ENCODE measurements at places on chromosomes 5 and 9.

GRCh38 chr5:94849324-94849723 is 230.9 kb downstream of the SLF1 start:
- no peak overlapping the region for H3K4me3 ChIP-seq
- no peak for DNase-seq
- no peaks in the 10 kb centered on the region for H3K36me3 ChIP-seq
- no peaks in the 10 kb centered on the region for H3K27me3 ChIP-seq

DNA sequence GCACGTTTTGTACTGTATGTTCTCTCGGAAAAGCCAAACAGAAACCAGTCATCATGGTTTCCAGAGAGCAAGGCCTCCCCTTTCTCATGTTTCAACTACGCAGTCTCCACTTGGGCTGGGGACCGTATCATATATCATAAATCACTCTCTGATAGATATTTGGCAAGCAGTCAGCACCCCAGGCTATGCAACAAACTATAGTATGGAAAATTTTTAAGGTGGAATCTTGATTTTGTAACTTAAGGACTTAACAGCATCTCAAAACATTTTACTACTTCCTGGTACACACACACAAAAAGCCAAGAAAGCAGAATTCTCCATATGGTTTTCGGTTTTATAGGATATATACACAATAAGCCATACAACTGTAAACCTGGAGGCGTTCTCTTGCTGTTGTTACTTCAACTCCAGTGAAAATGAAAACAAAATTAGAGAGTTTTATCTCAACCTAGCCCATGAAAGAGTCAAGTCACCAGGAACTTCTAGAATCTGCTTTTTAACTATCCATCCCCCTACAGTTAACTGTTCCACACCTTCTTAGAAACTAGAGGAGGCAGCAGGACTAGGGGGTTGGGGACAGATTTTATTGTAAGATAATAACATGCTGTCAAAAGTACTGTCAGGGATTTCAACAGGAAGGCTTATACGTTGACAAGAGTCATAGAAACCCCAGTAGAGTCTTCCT is 283.4 kb downstream of the NFIB start:
- no peak for DNase-seq
- H3K4me3 ChIP-seq, result no peak overlapping the region
- no peaks in the 10 kb centered on the region for H3K36me3 ChIP-seq
- peaks cover 2% of the 10 kb centered on the region for H3K27me3 ChIP-seq
- H3K27ac ChIP-seq, result no peak overlapping the region

- H3K27ac ChIP-seq, result no peak overlapping the region
- no peaks in the 10 kb centered on the region for H3K36me3 ChIP-seq
- no peaks in the 10 kb centered on the region for H3K4me1 ChIP-seq
- no peak for DNase-seq
- H3K27me3 ChIP-seq, result no peaks in the 10 kb centered on the region
Measured at GRCh38 chr5:26921439-26921838, 116.9 kb downstream of the CDH9 start.

GRCh38 chr5:181158869-181159268 is 11.5 kb downstream of the OR2V2 start:
- H3K27me3 ChIP-seq, result peaks cover 5% of the 10 kb centered on the region
- DNase-seq, result no peak
- peaks cover 16% of the 10 kb centered on the region for H3K4me1 ChIP-seq
- H3K27ac ChIP-seq, result no peak overlapping the region

GRCh38 chr9:136472640-136473353 is 10.0 kb downstream of the SEC16A start:
- DNase-seq, result no peak
- no peaks in the 10 kb centered on the region for H3K4me1 ChIP-seq
- H3K4me3 ChIP-seq, result no peak overlapping the region

Data from common myeloid progenitor, CD34-positive (primary cell).